Stimulated activated CD8-positive, alpha-beta memory T cell treated with anti-CD3 and anti-CD28 coated beads, Interleukin-7, amount 100 ng/mL, for 4 hours (primary cell): ENCODE measurements at places on chromosomes 11 and 22.

DNA sequence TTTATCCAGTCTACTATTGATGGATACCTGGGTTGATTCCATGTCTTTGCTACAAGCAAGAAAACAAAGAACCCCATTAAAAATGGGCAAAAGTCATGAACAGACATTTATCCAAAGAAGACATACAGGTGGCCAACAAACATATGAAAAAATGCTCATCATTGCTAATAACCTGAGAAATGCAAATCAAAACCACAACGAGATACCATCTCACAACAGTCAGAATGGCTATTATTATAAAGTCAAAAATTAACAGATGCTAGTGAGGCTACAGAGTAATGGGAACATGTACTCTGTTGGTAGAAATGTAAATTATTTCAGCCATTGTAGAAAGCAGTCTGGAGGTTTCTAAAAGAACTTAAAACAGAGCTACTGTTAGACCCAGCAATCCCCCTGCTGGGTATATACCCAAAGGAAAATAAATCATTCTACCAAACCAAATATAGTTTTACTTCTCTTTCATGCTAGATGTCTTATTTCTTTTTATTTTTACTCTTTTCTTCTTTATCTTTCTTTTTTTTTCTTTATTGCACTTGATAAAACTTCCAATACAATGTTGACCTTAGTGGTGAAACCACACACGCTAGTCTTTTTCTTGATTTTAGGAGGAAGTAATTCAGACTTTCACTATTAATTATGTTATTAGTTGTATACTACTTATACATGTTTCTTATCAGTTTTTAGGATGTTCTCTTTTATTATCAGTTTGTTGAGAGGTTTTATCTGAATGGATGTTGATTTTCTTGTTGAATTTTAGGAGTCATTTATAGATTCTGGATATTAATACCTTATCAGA, 14.3 kb downstream of the TRIM22 start:
- no peak for DNase-seq

GRCh38 chr11:114084414-114084813, 24.9 kb downstream of the ZBTB16 start:
- no peak for DNase-seq

DNA sequence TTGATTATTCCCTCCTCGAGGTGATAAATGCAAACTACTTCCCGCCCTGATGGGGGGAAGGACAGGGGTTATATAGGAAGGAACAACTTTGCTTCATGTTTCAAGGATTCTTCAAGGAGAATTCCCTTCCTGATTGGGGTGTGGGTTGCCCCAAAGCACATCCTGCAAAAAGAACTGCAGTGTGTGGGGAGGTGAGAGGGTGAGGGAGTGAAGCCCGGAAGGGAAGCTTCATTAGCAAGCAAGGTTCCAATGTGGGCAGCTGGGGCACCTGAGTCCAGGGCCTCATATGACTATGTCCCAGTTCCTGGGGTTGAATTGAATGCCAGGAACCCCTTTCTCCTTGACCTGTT, 326.0 kb downstream of the MN1 start:
- DNase-seq = no peak

GRCh38 chr11:99814738-99815137, 794.0 kb downstream of the CNTN5 start:
- DNase-seq = no peak

- DNase-seq = no peak
These were observed 1.8 kb upstream of the RAB3IL1 start for GRCh38 chr11:61918938-61919704.

GRCh38 chr11:19525276-19525675, 187.4 kb upstream of the NAV2 start:
- no peak for DNase-seq

GRCh38 chr11:115425816-115426215, 78.4 kb downstream of the CADM1 start:
- no peak for DNase-seq

GRCh38 chr11:15687342-15687741, 572.6 kb downstream of the INSC start:
- DNase-seq = no peak

DNA sequence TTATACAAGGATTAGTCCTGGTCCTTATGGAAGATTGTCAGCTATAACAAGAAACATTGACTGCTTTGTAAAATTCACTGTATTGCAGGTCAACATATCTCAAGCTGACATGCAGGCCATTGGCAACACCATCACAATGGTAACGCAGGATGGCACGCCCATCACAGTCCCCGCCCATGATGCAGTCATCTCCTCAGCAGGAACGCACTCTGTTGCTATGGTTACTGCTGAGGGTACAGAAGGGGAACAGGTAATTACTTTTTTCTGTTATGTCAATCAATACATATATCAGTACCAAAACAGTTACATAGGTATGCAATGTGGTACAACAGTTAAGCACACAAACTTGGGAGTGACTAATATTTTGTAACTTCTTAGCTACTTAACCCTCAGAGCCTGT, 55.3 kb downstream of the ZNF143 start:
- DNase-seq = no peak

- DNase-seq = no peak
These were observed 2.9 kb downstream of the LMF2 start for GRCh38 chr22:50504369-50505211.

DNA sequence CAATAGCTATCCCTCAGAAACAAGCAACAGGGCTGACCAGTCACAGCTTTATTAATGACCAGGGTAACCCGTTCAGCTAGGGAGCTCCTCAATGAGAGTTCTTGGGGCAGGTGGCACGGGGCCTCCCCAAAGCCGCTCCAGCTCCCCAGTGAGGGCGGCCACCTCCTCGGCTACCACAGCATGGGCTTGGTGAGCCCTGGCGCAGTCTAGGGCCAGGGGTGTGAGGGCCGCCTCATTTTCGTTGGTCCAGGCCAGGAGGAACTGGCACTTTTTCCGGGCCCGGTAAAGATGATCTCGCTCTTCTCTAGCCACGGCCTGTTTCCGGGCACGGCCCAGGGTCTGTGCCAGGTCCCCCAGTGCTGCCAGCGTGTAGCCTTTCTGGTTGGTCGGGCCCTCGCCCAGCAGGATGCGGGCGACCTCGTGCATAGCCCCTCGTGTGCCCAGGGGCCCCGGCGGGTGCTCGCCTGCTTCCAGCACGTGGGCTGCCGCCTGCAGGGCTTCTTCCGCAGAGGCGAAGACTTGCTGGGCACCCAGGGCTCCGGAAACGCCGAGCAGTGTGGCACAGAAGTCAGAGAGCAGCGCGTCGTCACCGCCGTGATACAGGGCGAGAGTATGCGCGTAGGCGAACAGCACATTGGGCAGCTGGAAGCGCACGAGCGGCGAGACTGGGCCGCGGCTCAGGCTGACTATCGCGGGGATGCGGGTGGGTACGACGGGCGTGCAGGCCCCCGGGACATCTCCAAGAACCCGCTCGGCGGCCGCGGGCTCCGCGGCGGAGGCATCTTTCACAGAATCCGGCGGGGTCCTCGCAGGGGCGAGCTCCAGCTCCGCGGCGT, 913 bp downstream of the ZNHIT2 start:
- peak; percentile 64 for DNase-seq

- DNase-seq = no peak
These were observed 410.4 kb downstream of the TENM4 start for GRCh38 chr11:79030448-79030847.

GRCh38 chr11:105074166-105074530, 29.0 kb upstream of the CARD16 start:
- DNase-seq = no peak

- no peak for DNase-seq
These were observed 19.1 kb downstream of the ZBTB44 start for GRCh38 chr11:130295657-130296056.

- DNase-seq = no peak
These were observed 198.3 kb downstream of the CASP12 start for GRCh38 chr11:104699981-104700380.

DNA sequence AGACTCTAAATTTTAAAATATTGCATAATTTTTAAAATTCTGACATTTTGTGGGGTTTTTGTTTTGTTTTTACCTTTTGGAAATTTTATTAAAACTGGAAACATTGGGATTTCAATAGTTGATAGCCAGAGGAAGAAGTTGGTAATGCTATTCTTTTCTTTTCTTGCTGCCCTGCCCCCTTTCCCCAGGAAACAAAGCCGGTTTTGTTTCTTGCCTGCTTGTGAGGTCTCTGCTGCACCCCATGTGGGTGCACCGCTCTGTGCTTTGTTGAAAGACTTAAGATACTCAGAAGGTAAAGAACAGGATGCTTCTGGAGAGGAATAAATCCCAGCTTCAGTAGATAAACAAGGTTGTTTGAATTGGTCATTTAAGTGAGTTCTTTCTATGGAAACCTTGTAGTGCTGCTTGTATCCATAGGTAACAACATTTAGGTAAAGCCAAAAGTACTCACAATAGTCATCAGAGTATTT, 87.5 kb downstream of the YAP1 start:
- DNase-seq = no peak

GRCh38 chr11:58688789-58689503, 42.8 kb downstream of the GLYAT start:
- no peak for DNase-seq

GRCh38 chr22:46707827-46708570, 30.1 kb downstream of the CERK start:
- DNase-seq = no peak

DNA sequence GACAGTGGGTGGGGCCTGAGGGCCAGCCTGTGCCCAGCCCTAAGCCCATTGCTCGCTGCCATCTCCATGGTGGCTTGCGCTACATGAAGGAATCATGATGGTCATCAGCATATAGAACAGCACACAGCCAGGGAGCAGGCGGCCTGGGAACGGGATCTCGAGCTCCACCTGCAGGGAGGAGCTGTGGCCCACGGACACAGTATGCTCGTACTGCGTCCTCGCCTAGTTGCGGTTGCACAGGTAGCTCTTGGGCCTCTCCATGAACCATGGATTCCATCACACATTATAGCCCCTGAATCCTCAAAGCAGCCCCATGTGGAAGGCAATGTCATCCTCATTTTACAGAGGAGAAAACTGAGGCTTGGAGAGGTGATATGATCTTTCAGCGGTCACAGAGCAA, 15.1 kb downstream of the SEC14L4 start:
- no peak for DNase-seq

GRCh38 chr11:12822392-12823022, 148.3 kb downstream of the TEAD1 start:
- DNase-seq = no peak

GRCh38 chr22:20862540-20862939, 3.7 kb downstream of the SNAP29 start:
- DNase-seq = no peak

- DNase-seq = no peak
These were observed 257.4 kb downstream of the BRD1 start for GRCh38 chr22:49570032-49570848.

DNA sequence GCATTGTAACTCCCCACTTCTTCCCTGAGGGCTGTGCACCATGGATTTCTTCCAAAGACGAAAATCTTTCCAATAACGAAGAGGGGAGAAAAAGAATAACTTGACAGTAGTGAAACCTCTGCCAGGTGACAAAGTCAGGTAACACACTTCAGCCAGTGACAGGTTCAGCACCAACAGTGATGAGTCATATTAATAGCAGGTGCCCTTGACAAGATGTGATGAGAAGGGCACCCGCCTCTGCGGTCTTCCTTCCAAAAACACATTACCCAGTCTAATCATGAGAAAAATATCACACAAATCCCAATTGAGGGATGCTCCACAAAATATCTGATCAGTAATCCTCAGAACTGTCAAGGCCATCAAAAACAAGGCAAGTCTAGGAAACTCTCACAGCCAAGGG, 157.8 kb downstream of the EFCAB6 start:
- no peak for DNase-seq

DNA sequence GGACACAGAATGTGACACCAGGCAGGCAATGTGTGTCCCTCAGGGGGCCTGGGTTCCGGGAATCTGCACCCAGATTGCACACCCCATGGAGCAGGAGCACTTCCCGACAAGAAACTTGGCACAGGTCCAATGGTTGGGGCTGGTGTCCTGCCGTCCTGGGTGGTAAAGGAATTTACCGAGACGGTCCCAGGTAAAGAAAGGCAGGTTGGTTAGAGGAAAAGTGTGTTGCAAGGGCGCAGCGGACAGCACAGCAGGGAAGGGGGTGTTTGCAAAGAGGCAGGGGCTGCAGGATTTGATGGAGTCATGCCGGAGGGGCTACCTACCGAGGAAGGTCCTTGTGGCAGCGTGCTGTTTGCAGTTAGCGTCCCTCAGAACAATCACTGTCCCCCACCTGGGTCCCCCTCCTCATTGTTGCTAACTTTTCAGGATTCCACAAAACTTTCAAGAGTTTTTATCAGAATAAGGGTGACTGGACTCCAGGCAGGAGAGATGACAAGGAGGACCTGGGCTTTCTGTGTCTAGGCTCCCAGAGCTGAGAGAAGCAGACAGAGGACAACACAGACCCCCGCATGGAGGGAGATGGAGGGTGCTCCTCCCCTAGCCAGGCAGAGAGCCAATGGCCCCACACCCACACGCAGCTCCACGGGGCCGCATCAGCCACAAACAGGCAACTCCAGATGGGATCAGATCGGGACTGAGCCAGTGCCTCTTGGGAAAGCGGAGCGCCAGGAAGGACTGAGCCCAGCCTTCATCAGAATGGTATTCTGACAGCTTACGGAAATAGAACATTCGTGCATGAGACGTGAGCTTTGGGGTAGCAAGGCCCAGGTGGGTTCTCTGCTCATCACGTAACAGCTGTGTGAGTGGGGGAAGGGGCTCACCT, 1423.9 kb downstream of the BRD1 start:
- DNase-seq = no peak

GRCh38 chr22:48700566-48701295, 1126.9 kb downstream of the BRD1 start:
- DNase-seq = no peak

DNA sequence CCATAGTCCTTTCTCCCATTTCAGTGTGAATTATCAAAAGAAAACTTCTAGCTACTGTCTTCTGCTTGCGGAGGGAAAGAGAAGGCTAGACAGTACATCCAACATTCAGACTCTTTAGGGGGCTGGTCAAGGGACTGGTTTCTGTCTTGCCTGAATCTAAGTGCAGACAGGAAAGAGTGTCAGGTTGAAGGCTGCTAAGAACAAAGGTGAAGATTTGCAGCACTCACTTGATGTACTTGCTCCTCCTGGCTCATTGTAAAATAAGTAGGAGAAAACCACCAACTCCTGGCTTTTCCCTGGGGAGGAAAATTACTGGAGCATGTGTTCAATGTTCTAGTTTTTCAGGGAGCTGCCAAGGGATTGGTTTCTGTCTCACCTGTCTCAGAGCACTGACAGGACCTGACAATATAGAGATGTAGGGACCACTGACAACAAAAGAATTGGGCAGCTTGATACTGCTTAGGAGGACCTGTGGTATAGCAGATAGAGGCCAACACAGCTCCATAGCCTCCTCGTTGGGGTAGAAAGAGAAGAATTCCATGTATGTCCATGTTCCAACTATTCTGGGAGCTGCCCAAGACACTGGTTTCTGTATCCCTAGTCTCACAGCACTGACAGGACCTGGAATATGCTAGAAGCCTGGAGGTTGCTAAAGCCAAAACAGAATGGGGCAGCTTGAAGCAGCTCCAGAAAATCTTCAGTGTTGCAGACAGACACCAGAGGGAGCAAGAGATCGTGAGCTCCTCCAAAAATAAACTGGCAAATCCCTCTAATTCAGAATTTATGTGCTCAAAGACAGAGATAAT, 39.7 kb upstream of the MMP12 start:
- DNase-seq = no peak
